ENCODE measurements at places on chromosomes 5 and 9.

- no peak for DNase-seq
- H3K4me3 ChIP-seq: no peak overlapping the region
- H3K27ac ChIP-seq: no peak overlapping the region
- H3K4me1 ChIP-seq: no peaks in the 10 kb centered on the region
Observed at GRCh38 chr5:159936686-159937329, 20.5 kb downstream of the ADRA1B start.

DNA sequence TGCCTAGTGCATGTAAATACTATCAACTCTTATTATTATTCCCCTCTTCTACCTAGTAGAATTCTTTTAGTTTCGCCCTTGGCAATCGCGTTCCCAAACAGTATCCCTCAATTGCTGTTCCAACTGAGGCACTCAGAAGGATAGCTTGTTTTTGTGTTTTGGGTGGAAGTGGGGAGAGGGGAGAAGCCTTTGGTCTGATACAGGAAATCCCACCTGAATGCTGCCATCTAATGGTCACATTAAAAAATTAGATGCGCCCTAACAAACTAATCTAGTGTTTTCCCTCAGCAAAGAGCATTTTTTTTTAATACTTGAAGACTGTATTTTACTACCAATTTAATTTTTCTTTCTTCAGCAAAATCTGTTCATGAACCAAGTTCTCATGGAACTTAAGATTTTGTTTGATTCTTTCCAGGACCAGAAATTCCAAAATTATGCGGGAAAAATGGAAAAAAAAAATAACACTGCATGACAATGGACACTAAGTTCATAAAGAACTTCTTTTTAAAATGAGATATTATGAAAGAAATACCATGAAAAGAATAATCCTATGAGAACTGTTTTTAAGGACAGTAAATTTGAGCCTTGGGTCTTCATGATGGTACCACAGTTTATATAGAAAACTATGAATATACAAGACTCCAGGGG is 22.2 kb upstream of the GLDC start:
- H3K27me3 ChIP-seq: no peaks in the 10 kb centered on the region
- H3K4me3 ChIP-seq: no peak overlapping the region
- no peaks in the 10 kb centered on the region for H3K4me1 ChIP-seq
- H3K27ac ChIP-seq: no peak overlapping the region

DNA sequence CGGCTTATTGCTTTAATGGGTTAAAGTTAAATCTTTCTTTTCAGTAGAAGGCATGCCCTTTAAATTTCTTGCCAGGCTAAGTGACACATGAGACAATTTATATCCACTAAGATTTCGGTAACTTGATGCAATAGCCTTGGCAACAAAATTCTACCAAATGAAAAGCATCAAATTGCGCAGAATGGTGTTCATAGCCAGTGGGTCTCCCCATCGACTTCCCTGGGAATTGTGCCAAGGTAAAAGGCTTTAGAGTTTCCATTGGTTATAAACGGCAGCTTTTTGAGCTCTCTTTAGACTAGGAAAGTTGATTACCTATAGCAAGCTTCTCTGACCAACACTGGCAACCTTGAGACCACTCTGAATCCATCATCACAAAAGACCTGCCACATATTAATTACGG is 358.4 kb downstream of the ARRDC3 start:
- no peaks in the 10 kb centered on the region for H3K36me3 ChIP-seq
- H3K4me3 ChIP-seq: no peak overlapping the region
- H3K27me3 ChIP-seq: no peaks in the 10 kb centered on the region
- DNase-seq: no peak
- peaks cover 22% of the 10 kb centered on the region for H3K4me1 ChIP-seq

- no peak for DNase-seq
- no peak overlapping the region for H3K27ac ChIP-seq
- no peak overlapping the region for H3K4me3 ChIP-seq
- H3K4me1 ChIP-seq: no peaks in the 10 kb centered on the region
- H3K36me3 ChIP-seq: no peaks in the 10 kb centered on the region
- no peaks in the 10 kb centered on the region for H3K27me3 ChIP-seq
Observed at GRCh38 chr5:166497496-166498104, 1793.8 kb upstream of the WWC1 start.

DNA sequence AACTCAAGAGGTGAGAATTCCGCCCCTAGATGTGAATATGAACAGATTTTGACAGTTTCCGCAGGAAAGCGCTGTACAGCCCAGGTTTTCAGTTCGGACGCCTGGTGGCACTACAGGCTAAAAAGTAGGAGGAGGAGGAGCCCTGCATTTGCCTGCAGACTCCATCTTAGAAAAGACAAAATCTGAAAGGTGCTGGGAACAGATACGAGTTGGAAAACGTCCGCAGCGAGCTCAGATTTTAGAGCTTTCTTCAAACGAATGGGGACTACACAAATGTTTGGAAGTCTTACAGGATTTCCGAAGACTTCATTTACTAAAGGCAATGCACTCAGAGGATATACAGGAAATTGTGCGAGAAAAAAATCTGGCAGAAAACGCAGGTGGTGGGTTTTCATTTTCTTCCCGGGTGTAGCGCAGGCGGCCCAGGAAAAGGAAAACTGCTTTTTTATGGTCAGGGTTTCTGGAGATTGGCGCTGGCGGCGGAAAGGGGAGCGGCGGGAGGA is 9.9 kb upstream of the PCDHB2 start:
- DNase-seq: peak; percentile 42
- peak overlapping the region; percentile 70 for H3K27ac ChIP-seq
- H3K4me3 ChIP-seq: peak overlapping the region; percentile 50
- no peaks in the 10 kb centered on the region for H3K27me3 ChIP-seq

DNA sequence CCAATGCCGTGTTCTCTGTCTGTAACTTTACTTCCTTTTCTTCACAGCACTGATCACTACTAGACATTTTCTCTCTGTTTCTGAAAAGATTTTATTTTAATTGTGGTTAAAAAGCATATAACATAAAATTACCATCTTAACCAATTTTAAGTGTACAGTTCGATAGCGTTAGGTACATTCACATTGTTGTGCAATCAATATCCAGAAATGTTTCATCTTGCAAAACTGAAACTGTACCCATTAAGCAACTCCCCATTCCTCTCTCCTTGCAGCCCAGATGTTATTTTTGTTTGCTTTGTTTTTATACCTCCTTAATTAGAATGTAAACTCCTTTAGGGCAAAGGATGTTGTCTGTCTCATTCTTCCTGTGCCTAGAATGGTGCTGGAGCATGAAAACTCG is 47.5 kb downstream of the COL27A1 start:
- no peak for DNase-seq
- H3K4me3 ChIP-seq: no peak overlapping the region
- H3K4me1 ChIP-seq: no peaks in the 10 kb centered on the region
- H3K27ac ChIP-seq: no peak overlapping the region
- no peaks in the 10 kb centered on the region for H3K36me3 ChIP-seq

GRCh38 chr5:78649211-78649695 is 681 bp upstream of the LHFPL2 start:
- peak overlapping the region; percentile 84 for H3K27ac ChIP-seq
- H3K36me3 ChIP-seq: no peaks in the 10 kb centered on the region
- no peak for DNase-seq
- peak overlapping the region; percentile 87 for H3K4me3 ChIP-seq
- H3K4me1 ChIP-seq: peaks cover 19% of the 10 kb centered on the region
- H3K27me3 ChIP-seq: no peaks in the 10 kb centered on the region

GRCh38 chr9:71830153-71830552 is 61.8 kb upstream of the CEMIP2 start:
- H3K4me3 ChIP-seq: no peak overlapping the region
- H3K27me3 ChIP-seq: no peaks in the 10 kb centered on the region
- no peak overlapping the region for H3K27ac ChIP-seq
- H3K4me1 ChIP-seq: no peaks in the 10 kb centered on the region
- DNase-seq: no peak

DNA sequence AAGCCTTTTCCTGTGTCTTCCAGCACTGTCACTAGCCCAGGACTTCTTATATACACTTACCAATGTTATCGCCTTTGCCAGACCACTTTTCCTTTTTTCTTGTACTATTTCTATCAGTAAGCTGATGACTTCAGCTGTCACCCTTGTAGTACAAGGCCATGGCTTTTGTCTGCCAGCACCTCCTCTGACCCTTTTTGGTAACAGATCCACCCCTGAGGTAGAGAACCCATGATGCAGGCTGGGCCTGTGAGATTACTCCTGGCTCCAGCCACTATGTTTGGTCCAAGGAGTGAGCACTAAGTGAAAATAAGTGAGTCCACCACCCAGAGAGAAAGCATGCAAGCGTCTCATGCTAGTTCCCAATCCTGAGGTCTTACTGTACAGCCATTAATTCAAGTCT is 406.7 kb downstream of the MLLT3 start:
- no peaks in the 10 kb centered on the region for H3K36me3 ChIP-seq
- no peaks in the 10 kb centered on the region for H3K4me1 ChIP-seq
- H3K27me3 ChIP-seq: no peaks in the 10 kb centered on the region
- no peak overlapping the region for H3K27ac ChIP-seq
- DNase-seq: no peak
- no peak overlapping the region for H3K4me3 ChIP-seq

GRCh38 chr5:171520300-171521174 is 101.1 kb downstream of the FGF18 start:
- H3K4me1 ChIP-seq: peaks cover 9% of the 10 kb centered on the region
- H3K27me3 ChIP-seq: no peaks in the 10 kb centered on the region
- no peak for DNase-seq
- H3K27ac ChIP-seq: peak overlapping the region; percentile 4

DNA sequence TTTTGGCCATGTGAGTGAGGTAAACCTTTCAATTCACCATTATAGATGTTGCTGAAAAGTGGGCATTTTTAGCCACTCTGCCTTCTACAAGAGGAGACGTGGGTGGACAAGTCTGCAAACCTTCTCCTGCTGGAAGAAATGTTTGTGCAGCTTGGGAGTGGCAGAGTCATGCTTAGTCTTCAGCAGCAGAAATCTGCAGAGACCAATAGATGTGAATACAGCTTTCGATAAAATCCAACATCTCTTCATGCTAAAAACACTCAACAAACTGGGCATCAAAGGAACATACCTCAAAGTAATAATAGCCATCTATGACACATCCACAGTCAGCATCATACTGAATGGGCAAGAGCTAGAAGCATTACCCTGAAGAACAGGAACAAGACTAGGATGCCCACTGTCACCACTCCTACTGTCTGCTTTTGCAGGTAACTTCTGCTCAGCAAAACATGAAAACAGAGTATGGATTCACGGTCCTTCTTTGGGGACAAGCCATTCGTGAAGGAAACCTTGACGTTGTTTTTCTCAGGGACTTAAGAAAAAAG is 91.3 kb downstream of the RALGPS1 start:
- H3K27me3 ChIP-seq: no peaks in the 10 kb centered on the region
- H3K36me3 ChIP-seq: no peaks in the 10 kb centered on the region
- DNase-seq: no peak
- H3K27ac ChIP-seq: no peak overlapping the region
- no peaks in the 10 kb centered on the region for H3K4me1 ChIP-seq

- peak; percentile 80 for DNase-seq
- no peak within 1 kb of the TSS for H3K4me3 ChIP-seq
- no peaks in the 10 kb centered on the region for H3K36me3 ChIP-seq
Observed at GRCh38 chr5:174045470-174046025, at the start of gene NSG2. TSS of gene NSG2 (plus strand) at chr5:174045706. CDS start at chr5:174046756, 1,050 bp downstream.

- H3K27me3 ChIP-seq: no peaks in the 10 kb centered on the region
- no peaks in the 10 kb centered on the region for H3K36me3 ChIP-seq
- no peaks in the 10 kb centered on the region for H3K4me1 ChIP-seq
- DNase-seq: no peak
Observed at GRCh38 chr5:161966564-161966963, 101.0 kb upstream of the GABRG2 start.

DNA sequence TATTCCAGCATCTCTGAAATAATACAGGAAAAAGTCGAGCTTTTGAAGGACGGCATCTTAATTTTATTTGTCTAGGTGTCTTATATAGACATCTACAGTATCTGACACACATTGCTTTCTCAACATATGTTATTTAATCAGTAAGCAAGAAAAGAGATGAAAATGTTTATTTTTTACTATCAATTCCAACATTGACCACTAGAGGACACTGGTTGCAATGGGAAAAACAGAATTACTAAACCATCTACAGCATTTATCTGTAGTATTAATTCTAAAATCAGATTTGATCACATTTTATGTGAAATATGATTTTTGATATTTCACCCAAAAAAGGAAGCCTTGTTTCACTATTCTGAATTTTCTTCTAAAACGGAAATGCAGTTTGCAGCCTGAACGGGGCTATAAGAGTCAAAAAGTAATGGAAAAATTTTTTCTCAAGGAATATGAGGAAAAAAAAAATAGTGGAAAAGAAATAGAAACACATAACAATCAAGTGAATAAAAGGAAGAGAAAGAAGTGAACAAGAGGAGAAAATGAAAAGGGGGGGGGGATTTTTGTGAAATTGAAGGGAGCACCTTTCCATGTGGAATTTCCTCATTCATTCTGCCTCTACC is 98.6 kb downstream of the OSTF1 start:
- DNase-seq: no peak
- H3K36me3 ChIP-seq: peaks cover 9% of the 10 kb centered on the region
- H3K4me3 ChIP-seq: no peak overlapping the region
- no peak overlapping the region for H3K27ac ChIP-seq

- no peak overlapping the region for H3K4me3 ChIP-seq
- no peaks in the 10 kb centered on the region for H3K27me3 ChIP-seq
- no peak overlapping the region for H3K27ac ChIP-seq
- no peaks in the 10 kb centered on the region for H3K36me3 ChIP-seq
- no peak for DNase-seq
- peaks cover 5% of the 10 kb centered on the region for H3K4me1 ChIP-seq
Observed at GRCh38 chr5:124342584-124342983, 403.9 kb downstream of the ZNF608 start.

- H3K27me3 ChIP-seq: no peaks in the 10 kb centered on the region
- peaks cover 80% of the 10 kb centered on the region for H3K36me3 ChIP-seq
- H3K27ac ChIP-seq: peak overlapping the region; percentile 61
- H3K4me1 ChIP-seq: peaks cover 10% of the 10 kb centered on the region
- peak; percentile 49 for DNase-seq
Observed at GRCh38 chr9:120526534-120526933, 53.4 kb downstream of the CDK5RAP2 start.

GRCh38 chr5:5794118-5794560 is 371.7 kb downstream of the ICE1 start:
- no peak overlapping the region for H3K4me3 ChIP-seq
- no peak overlapping the region for H3K27ac ChIP-seq
- H3K27me3 ChIP-seq: no peaks in the 10 kb centered on the region
- no peaks in the 10 kb centered on the region for H3K4me1 ChIP-seq

DNA sequence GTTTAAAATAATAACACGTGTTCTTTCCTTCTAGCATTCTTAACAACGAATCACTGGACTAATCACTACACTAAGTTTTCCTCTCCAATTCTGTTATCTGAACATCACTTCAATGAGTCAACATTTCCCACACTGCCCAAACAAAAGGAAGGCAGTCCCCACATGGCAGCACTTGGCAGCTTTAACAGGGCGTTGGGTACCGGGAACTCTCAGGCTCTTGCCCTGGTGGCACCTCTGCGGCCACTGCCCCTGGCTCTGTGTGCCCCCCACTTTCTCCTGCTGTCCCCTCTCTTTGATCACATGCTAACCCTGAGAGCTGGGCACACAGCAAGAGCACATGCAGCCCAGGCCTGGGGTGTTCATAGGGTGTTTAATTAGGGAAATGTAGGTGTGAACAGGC is 15.7 kb downstream of the SLC6A3 start:
- no peak overlapping the region for H3K27ac ChIP-seq
- no peaks in the 10 kb centered on the region for H3K4me1 ChIP-seq
- no peak overlapping the region for H3K4me3 ChIP-seq
- H3K36me3 ChIP-seq: no peaks in the 10 kb centered on the region

GRCh38 chr5:80411589-80412219 is 3.8 kb downstream of the ZFYVE16 start:
- peaks cover 18% of the 10 kb centered on the region for H3K4me1 ChIP-seq
- no peak for DNase-seq
- H3K27me3 ChIP-seq: no peaks in the 10 kb centered on the region
